ENCODE measurements at places on chromosomes 1 and 21. TPM values are rescaled to one million over a fixed set of nuclear protein-coding genes. Genes with fewer than 3 reads are reported as not detected.
A peak's percentile ranks its signal among the peaks of the same experiment; 100 is the strongest.

The LRRC39 gene
- total RNA-seq: 0.42 TPM

DNA sequence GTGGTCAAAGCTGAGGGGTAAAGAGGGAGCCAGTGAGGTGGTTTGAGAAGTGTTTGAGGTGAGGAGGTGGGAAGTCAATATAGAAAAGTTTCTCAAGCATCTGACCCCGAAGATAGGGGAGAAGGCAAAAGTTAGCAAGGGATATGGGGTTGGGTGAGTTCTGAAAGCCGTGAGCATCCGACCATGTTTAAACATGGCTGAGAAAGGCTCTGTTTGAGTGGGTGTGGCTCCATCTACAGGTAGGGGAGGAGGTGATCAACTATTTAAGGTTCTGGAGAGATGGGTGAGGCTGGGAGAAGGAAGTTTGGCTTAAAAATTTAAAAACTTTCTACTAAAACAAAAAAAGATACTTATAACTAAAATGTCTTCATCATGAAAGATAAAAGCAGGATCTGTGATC lies 273.8 kb downstream of the KCNJ6 start:
- DNase-seq: peak; percentile 60

- DNase-seq: peak; percentile 50
Observed at GRCh38 chr1:40344597-40344996, 27.5 kb upstream of the COL9A2 start.

- peak; percentile 36 for DNase-seq
Observed at GRCh38 chr1:44418022-44418673, 13.1 kb downstream of the RNF220 start.

DNA sequence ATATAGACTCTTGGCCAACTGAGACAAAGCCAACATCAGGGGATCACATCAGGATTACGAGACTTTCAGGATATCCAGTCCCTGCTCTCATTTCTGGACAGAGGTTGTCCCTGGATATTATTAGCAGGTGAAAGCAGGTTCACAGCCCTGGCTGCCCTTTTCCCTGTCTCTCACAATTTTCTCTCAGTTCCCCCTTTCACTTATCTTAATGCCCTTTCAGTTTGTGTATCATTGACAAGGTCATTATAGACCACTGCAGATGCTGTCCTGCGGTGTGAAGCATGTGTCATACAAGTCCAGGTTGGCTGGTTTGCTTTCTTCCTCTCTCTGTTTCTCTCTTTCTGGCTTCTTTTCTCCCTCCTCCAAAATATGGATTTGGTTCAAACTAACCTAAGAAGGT lies 2.1 kb upstream of the KLHDC9 start:
- no peak for DNase-seq

The SLC16A1 gene
- total RNA-seq: 139 TPM

The PCBP3 gene
- 8.1 TPM for total RNA-seq

DNA sequence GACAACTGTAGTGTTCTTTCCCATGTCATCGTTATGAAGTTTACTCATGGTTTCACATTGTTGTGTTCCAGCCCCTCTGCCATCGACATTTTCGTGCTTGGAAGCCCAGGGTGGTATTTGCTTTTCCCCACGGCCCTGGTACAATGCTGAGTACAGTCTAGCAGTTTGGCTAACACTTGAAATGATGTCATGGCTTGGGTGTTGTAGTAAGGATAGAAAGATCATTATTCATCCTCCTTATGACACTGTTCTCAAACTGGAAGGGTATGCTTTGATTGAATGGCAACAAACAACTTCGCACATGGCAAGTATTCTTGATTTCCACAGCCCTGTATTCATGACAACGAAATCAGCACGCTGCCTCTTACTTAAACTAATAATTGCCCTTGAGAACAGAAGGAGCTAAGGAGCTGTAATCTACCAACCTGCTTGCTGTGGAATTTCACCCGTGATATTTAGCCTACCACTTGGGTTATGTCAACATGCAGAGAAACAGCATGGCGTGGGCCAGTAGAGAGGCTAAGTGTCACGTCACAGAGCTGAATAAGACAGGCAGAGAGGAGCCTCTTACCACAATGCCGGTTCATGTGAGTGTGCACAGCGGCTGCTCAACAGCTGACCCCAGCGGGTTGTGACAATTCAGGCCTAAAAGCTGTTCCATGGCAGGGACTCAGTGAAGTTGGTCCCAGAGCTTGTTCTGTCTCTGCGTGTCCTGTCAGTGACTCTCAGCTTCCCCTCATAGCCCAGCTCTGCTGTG lies 73.9 kb downstream of the KCNJ6 start:
- no peak for DNase-seq

DNA sequence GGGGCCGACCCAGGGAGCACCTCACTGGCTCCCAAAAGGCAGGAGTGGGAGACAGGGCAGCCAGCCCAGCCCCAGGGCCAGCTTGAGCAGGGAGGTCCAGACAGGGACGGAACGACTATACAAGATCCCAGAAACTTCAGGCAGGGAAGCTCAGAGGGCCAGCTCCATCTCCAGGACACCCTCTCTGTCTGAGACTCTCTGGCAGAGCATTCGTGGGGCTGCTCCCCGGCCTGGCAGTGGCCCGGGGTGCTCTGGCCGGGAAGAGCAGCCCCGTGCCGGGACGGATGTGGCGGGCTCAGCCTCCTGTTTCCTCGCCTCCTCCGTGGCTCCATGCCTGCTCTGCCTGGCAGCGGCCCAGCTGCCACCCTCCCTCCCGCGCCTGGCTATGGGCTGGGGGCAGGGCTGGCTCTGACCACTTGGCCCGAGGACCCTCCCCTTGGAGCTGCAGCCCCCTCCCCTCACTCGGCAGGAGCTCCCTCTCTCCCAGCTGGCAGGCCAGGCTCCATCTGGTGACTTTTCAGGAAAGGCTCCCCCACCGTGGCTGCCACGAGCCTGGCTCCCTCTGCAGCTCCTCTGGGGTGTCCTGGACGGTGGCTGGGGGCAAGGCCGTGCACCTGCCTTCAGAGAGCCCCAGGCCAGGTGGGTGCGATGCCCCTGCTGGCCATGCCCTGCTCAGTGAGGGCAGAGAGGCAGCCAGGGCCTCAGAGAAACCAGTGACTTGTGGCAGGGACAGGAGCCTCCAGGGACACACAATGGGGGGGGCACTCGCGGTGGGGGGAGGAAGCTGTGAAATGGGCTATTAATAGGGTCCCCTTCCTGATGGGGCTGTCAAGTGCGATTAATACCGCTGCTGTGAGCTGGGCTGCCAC lies 5.6 kb upstream of the PLCH2 start:
- no peak for DNase-seq

DNA sequence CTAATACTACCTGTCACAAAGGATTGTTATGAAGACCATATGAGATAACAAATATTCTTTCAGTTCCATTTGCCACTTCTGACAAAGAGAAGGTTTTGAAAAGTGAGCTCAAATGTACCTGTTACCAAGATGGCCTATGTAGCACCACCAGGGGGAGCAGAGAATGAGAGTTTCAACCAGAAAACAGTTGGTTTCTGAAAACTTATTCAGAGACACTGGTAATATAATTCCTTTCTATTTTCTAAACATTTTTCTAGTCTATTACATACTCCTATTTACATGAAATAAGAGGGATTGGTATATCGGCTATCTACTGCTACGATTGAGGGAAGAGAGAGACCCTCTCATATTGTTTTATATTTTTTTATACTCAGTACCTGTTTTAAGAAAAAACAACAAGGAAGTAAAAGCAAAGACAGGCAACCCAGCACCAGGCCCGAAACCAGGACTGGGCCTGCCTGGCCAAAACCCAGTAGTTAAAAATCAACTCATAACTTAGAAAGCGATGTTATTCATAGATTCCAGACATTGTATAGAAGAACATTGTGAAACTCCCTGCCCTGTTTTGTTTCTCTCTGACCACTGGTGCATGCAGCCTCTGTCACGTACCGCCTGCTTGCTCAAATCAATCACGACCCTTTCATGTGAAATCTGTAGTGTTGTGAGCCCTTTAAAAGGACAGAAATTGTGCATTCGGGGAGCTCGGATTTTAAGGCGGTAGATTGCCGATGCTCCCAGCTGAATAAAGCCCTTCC lies 48.3 kb downstream of the IL23R start:
- DNase-seq: peak; percentile 13

The CAMTA1 gene
- total RNA-seq: 105 TPM

- no peak for DNase-seq
Observed at GRCh38 chr1:117871013-117871412, 58.4 kb downstream of the GDAP2 start.

DNA sequence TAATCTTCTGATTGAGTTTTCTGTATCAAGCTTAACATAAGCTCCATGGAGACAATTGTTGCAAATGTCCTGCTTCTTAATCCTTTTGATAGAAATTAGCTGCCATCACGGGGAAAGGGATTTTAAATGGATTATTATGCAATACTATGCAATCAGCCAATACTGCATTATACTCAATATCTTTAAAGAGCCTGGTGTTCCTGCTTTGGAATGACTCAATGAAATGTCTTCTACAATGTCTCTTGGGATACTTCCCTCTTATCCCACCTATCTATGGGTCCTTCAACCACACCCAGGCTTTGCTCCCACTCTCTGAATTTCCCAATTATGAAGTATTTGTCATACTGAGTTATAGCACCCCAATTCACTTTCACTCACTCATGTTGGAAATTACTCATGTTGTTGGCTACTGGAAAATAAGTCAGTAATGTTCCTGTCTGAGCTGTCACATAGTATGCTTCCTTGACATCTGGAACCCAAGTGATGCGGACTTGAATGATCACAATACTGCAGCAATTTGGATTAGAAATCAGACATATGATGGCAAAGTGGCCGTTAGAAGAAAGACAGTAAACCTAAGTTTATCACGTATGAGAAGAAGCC lies 85.0 kb downstream of the TPR start:
- no peak for DNase-seq

The LCE3D gene
- not detected for total RNA-seq

- no peak for DNase-seq
Observed at GRCh38 chr1:244837597-244838258, 2.3 kb downstream of the COX20 start.

- peak; percentile 34 for DNase-seq
Observed at GRCh38 chr1:168585191-168585590, 8.8 kb downstream of the XCL1 start.

DNA sequence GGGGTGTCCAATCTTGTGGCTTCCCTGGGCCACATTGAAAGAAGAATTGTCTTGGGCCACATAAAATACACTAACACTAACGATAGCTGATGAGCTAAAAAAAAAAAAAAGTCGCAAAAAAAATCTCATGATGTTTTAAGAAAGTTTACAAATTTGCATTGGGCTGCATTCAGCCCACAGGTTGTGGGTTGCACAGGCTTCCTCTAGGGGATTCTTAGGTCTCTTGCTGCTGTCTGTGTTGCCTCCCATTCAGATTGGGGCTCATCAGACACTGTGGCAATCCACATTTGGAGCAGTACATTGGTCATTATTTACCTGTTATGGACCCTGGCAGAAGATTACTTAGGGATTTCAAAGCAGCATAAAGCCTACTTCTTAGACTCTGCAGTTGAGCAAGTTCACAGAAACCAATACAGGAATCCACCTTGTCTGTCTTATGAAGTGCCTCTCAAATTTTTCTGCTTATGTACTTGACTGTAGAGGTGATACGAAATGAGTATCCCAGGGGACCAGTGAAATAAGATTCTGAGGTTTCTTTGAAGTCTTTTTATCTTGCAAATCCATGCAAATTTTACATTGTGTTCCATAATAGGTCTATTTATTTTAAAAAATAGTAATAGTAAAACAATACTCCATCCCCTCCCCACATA lies 205.5 kb downstream of the RPS6KC1 start:
- DNase-seq: no peak

DNA sequence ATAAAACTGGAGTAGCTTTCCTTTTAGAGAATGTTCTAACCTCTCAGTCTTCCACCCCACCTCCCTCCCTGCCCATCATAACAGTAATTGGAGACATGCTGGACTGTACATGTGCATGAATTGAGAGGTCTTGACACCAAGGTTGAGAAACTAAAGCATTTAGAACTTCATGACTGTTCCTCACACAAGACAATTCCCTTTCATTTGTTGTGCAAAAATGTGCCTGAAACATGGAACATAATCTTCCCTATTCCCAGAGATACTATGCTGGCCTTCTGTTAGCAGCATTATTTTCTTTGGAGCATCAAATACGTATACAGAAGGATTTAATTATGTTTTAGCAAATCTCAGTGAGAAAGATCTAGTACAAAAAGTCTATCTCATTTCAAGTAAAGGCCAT lies 97.5 kb upstream of the KCNE2 start:
- DNase-seq: no peak

DNA sequence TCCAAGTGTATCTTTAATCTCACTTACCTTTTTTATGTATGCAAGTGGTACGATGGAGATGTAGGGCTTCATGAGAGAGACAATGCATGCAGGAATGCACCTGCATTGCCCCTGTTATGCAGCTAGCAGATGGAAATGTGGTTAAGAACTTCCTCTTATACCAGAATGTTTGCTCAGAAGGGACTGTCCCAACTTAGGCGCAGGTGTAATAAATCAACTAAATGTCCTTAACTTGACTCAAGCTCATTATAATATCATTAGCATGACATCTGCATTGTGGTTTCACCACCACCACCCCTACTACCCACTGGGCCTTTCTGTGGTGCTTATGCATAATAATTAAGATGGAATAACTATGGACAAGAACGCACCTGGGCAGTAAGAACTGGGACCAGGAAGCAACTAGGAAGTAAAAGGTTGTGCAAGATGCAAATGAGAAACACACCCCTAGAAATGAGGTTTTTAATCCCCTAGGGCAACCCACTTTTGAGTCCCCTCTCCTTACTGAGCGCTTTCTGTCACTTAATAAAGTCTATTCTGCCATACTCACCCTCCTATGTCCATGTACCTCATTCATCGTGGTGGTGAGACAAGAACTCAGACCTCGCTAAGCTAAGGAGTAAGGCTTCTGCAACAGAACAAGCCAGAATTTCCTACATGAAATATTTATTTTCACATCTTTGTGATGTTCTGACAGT lies 1103.3 kb upstream of the B3GALT2 start:
- no peak for DNase-seq

DNA sequence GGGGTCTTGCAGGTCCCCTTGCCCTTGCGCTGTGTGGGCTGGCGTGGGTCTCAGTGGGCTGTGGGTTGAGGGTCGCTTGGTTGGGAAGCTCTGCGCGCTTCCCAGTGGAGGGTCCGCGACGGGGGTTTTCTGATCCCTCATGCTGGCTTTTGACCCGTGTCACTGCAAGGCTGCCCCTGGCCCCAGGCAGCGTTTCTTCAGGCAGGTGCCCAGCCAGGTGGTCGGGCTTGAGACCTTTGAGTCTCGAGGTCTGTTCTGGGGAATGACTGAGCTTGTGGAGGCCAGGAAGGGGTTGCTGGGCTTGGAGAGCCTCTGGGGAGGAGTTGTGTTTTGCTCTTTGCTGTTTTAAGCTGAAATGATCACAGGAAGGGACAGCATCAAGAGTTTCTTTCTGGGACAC lies 5.3 kb downstream of the SKI start:
- no peak for DNase-seq

The KIF26B gene
- total RNA-seq: 1.1 TPM
